ENCODE measurements at places on chromosomes 7 and 10.

DNA sequence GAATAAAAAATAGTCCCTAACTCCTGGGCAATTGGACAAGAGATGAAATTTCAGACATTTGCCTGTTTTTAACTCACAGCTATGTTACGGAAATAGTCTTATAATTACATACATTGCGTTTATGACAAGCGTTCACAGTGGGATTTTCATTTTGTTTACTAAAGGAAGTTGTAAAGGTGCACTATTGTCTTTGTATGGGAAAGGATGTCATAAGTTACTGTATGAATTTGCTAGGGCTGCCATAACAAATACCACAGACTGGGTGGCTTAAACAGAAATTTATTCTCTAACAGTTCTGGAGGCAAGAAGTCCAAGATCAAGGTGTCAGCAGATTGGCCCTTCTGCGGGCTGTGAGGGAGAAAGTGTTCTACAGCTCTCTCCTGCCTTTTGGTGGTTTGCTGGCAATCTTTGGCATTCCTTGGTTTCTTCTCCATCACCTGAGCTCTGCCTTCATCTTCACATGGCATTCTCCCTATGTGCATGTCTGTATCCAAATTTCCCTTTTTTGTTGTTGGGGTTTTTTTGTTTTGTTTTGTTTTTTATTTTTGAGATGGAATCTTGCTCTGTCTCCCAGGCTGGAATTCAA lies 5.6 kb downstream of the NFE2L3 start:
- DNase-seq: no peak

DNA sequence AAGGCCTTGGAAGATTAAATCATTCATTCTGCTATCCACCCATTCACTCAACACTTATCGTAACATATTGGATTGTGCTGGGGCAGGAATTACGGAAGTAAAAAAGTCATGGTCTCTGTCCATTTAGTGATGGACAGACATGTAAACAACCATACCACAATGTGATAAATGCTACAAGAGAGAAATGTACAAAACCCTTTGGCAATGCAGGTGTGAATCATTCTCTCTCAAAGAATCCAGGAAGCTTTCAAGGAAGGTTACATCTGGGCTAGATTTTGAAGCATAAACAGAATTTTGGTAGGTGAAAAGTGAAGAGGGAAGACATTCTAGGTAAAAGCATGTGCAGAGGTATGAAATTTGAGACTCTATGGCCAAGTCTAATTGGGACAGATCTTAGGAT lies 61.7 kb upstream of the KCNIP2 start:
- no peak for DNase-seq

DNA sequence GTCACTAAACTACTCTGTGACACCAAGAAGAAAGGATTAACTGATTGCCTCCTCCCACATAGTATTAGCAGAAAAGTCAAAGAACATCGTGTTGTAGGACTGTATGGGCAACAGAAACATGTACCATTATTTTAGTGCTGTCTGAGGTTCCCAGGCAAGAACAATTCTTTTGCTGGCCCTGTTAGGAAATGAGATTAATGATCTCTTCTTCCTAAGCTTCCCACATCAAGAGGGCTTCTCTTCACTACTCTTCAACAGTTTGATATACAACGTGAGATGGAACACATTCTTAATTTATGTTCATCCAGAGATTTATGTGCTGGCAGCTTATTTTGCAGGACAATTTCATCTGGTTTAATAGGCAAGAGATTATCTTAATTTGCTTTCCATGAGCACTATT lies 219.6 kb downstream of the DOCK4 start:
- no peak for DNase-seq

GRCh38 chr10:43237128-43237527 lies 29.7 kb downstream of the RASGEF1A start:
- no peak for DNase-seq

GRCh38 chr10:98273057-98273850 lies 5.3 kb upstream of the LOXL4 start:
- DNase-seq: no peak

GRCh38 chr10:9069136-9069535 lies 1014.6 kb downstream of the GATA3 start:
- no peak for DNase-seq

DNA sequence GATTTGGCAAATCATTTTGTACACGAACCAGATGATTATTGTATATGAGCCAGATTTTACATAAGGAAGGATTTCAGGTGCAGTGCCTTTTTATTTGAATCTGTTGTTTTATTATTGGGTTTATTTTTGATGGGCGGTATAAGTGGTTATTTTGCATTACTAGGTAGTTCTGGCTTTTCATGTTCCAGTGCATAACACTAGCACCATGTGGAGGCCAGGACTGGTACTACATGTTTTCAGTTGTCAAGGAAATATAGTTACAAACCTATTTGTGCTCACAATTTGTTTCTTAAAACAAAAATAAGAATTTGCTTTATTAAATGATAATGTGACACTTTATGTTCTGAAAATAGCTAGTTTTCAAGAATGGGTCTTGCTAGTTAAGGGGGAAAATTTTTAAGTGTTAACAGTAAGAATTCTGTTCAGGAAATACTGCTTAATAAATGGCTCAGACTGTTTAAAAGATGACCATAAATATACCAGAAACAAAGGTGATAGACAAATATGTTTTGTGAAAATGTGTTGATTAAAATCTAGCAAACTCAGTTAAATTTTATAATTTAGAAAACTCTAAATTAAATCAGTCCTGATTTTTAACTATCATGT lies 7.1 kb upstream of the SEMA3E start:
- DNase-seq: no peak

GRCh38 chr7:75716992-75717626 lies 21.6 kb downstream of the HIP1 start:
- no peak for DNase-seq
